ENCODE measurements at places on chromosomes 11 and 22.

- no peak for DNase-seq
Observed at GRCh38 chr11:83655976-83656375, 369.8 kb upstream of the CCDC90B start.

GRCh38 chr22:17370026-17370765 lies 936 bp downstream of the CECR2 start:
- DNase-seq = no peak

DNA sequence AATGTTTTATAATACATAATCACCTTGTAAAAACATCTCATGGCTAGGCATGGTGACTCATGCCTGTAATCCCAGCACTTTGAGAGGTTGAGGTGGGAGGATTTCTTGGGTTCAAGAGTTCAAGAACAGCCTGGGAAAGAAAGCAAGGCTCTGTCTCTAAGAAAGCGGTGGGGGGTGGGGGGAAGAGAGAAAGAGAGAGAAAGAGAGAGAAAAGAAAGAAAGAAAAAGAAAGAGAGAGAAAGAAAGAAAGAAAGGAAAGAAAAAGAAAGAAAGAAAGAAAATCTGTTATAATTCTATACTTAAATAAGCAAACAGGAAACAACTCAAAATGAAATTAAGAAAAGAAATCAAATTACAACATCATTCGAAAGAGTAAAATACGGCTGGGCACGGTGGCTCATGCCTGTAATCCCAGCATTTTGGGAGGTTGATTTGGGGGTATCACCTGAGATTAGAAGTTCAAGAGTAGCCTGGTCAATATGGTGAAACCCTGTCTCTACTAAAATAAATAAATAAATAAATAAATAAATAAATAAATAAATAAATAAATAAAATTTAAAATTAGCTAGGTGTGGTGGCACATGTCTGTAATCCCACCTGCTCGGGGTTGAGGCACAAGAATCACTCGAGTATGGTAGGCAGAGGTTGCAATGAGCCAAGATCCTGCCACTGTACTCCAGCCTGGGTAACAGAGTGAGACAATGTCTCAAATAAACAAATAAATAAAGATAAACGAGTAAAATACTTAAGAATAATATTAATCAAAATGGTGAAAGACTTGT lies 65.4 kb downstream of the ZNF280B start:
- DNase-seq = no peak

DNA sequence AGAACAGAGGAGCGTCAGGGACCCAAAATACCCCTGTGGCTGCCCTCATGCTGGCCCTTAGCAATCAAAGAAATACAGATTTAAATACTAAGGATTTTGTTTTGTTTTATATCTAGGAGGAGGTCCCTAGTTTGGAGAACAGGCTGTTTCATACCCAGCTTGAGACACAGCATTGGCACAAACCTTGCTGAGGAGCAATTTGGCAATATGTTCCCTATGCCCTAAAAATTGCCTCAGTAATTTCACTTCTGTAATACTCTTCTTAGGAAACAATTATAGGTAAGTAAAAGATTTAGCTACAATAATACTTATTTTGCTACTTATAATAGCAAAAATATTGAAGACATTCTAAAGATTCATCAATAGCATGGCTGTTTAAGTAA lies 37.0 kb downstream of the TSKU start:
- no peak for DNase-seq

DNA sequence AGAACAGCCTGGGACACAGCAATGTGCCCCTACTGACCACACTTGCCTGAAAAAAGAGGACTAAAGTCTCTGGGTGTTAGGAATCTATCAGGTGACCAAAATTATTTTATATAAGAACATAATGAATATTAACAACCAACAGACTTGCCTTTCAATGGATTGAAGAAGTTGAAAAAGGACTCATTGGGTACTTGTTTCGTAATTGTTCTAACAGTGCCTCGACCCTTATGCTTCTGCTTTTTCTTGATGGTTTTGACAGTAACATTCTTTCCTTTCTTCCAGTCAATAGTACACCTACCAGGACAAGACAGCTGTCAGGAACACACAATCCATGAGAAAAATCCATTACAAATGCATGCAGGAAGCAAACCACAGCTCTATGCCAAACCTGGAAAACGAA lies 29.0 kb upstream of the PHLDA2 start:
- DNase-seq = no peak

DNA sequence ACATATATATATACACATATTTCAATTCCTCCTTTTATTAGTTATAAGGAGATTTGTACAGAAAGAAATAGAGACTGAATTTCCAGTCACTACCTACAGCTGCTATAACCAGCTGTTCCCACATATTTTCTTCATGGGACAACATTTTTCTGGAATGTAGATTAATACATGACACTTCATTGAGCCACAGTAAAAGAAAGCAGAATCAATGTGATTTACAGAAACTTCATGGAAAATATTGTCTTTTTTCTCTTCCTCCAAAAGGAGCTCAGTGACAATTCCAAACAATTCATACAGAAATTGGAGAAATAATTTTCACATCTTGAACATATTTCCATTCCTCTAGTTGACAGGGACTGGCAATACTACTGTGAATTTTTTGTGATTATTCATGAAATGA lies 249.2 kb downstream of the DLG2 start:
- no peak for DNase-seq

DNA sequence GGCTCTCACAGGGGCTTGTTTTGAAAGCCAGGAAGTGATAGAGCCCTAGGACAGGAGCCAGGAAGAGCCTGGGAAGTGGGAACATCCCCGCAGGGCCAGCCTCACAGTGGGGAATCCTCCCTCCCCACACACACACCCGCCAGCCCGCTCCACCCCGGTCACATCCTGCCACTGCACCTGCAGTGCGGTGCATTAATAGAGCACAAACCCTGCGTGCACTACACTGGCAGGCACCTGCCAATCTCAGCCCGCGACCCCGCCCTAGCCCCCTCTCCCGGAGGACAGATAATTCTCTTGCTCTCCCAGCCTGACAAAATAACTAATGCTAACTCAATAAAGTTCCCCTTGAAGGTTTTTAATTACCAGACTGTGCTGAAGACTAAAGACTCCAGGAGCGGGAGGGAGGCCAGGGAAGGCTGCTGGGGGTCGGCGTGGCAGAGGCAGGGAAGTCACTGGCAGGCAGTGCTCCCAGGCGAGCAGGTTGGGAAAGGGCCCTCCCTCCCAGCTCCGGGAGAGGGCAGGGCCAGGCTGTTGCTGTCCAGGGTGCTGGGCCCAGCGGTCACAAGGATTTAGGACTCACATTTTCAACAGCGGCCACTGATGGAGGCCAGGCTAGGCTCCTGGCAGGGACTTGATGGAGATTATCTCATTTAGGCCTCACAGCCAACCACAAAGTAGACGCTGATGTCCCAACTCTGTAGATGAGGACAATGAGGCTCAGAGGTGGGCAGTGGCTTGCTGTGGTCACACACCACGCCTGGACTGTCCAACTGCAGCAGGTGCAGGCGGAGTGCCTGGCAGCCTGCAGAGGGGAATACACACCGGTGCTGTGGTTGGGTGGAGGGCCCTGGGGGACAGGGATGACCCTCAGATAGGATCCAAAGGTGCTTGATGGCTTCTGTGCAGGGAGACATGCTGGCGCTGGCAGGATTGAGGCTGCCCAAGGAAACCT lies 23.9 kb upstream of the TCF20 start:
- DNase-seq = peak; percentile 88

GRCh38 chr11:26767060-26767459 lies 45.2 kb upstream of the SLC5A12 start:
- DNase-seq = no peak

GRCh38 chr22:20551805-20552442 lies 44.5 kb downstream of the MED15 start:
- DNase-seq = peak; percentile 52

DNA sequence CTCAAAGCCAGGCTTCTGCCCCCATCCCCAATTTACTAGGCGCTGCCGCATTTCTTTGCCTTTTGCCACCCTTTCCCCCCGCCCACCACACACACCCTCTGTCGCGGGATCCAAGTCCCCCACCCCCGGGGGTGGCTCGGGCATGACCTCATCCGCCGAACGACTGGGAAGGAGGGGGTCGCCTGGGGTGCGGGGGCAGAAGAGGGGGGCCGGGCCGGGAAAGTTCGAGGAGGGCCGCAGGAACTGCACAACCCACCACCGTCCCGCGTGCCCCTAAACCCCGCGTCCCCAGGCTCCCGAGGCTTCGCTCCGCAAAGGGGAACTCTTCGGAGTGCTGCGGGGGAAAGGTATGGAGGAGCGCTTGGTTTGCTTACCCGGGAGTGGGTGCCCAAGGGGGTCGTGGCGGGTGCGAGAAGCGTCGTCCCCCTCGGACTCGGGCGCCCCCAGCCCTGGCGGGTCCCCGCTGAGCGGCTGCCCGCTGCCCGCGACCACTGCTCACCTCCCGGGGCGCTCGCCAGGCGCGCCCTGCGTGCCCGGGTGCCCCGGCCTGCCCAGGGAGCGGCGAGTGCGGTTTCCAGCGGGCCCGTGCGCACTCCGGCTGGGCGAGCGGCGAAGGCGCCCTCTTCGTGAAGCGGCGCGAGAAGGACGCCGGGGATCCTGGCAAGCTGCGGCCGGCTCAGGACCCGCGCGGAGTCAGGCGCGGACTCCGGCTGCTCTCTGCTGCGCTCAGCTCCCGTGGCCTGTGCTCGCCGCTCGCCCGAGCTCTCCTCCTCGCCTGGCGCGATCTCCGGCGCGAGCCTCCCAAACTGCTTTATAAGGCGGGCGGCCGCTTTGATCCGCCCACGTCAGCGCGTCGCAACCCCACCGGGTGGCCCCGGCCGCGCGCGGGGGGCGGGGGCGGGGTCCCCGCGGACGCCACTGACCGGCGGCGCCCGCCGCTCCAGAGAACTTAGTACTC lies 4.0 kb upstream of the WNT11 start:
- DNase-seq = peak; percentile 78

GRCh38 chr11:92383430-92383829 lies 158.8 kb downstream of the FAT3 start:
- peak; percentile 55 for DNase-seq

GRCh38 chr11:60347084-60347797 lies 20.2 kb downstream of the MS4A6E start:
- no peak for DNase-seq

DNA sequence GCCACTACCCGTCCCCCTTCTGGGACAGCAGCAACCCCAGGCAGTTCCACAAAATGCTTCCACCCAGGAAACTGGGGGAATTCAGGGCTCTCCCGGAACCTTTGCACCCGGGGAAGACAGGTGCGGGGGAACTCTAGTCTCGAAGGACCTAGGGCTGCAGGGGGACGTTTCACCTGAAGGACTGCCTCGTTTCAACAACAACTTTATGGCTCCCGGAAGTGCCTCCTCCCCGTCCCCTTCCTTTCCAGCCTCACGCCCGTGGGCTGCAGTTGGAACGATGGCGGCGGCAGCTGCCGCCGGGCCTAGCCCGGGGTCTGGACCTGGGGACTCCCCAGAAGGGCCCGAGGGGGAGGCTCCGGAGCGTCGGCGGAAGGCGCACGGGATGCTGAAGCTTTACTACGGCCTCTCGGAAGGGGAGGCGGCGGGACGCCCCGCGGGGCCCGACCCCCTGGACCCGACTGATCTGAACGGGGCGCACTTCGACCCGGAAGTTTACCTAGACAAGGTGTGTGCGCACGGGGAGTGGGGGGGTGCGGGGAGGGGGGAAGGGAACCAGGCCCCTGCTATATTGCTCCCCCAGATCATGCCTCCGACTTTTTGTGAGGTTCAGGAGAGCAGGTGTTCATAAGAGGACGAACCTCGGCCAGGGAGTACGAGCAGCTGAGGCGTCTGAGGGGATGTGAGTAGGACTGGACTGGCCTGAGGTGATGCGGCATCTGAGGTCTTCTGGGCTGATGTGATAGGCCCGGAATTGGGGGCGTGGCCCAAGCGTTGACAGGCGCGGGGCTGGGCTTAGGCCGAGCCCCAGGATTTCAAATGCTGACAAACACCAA lies at the start of gene VPS51:
Gene VPS51 (plus strand): TSS at position 241 of the 833 bp plus-strand sequence. CDS start 37 bp downstream, at position 278.
- peak; percentile 95 for DNase-seq

- peak; percentile 83 for DNase-seq
Observed at GRCh38 chr11:64252003-64252872, 908 bp downstream of the PLCB3 start.

DNA sequence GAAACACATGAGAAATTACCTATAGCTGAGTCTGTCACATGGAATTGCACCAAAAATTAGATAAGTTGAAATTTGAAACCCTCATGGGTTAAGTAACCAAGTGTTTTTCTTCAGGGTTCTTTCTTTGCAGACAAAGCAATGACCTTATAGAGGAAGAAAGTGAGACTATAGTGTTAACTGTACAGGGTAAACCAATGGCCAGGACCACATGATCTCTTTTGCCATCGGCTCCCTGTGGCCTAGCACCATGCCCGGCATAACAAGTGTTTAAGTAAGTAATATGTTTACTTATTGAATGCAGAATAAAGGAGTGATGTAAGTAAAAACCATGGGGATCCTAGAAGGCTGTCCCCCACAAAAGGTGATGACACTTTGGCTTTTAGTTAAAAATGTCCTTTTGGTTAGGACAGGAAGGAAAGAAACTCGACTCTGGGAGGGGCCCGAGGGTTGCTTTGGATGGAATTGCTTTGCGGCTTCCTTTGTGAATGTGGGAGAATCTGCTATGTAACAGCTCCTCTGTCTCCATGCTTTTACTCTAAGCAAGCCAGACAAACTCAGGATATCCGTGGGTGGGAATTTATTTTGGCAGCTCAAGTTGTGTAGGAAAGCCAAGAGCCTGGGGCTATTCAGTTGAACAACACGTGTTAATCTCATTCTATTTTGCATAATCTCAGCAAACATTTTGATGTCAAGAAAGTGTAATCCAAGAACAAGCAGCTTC lies 454.7 kb downstream of the INSC start:
- DNase-seq = no peak

- no peak for DNase-seq
Observed at GRCh38 chr11:86050196-86050709, 18.6 kb downstream of the PICALM start.

- no peak for DNase-seq
Observed at GRCh38 chr11:73288192-73288872, 16.2 kb downstream of the P2RY6 start.

DNA sequence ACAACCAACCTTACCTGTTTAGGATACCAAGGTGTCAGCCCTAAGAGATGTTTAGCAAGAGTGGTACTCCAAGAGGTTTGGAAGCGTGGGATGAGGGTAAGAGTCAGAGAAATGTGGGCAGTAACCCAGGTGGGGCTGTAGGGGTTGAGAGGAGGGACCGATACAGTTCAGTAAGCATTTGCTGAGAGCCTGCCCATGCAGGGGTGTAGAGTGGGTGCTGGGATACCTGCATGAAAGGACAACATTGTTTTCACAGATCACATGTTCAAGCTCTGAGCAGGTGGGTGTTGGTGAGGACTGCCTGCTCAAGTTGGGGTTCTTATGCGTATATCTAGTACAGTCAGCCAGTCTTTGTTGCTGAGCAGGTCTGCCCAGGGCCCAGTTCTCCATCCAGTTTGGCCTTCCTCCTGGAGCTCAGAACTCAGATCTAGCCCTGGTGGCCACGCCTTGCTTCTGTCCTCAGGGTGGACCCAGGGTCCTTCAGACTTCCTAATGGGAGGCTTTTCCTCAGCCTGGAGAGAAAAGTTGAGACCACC lies 14.8 kb downstream of the PPFIBP2 start:
- no peak for DNase-seq

GRCh38 chr11:75031771-75032549 lies 43.2 kb downstream of the NEU3 start:
- peak; percentile 84 for DNase-seq

GRCh38 chr11:121829159-121829643 lies 286.8 kb downstream of the BLID start:
- peak; percentile 89 for DNase-seq

All from GM03348 (cell line).